Kidney epithelial cell (primary cell): ENCODE measurements at places on chromosomes 2 and 18.

DNA sequence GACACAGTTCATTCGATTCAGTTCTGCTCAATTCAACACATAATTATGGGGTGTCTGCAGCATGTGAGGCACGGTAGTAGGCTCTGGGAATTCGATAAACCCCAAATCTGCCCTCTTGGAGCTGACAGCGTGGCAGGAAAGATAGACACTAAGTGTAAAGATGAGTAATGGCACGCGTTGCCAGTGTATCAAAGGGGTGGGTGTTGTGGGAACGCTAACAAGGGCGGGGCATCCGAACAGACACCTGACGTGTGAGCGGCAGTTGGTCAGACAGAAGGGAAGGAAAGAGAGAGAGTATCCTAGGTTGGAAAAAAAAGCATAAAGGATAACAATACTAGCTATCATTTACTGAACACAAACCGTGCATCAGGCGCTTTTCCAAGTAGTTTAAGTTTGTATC lies 125.7 kb upstream of the HAAO start:
- DNase-seq = no peak

DNA sequence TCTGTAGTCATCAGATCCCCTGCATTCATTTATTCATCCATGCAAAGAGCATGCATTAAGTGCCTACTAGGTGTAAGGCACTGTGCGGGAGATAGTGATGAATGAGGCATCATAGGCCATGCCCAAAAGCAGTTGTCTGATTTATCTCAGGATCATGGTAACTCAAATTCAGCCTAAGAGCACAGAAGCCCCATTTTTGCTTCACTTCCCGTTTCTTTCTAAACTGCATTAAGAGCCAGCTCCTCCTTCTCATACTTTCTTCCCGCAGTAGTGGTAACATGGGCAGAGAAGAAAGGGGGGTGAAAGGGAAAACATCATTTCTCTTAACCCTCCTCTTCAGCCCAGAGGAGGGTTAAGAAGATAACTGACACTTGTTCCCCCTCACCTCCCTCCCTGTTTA lies 2.9 kb downstream of the GPR45 start:
- no peak for DNase-seq

- no peak for DNase-seq
These were observed 90.4 kb upstream of the NOSTRIN start for GRCh38 chr2:168712053-168712452.

- DNase-seq = no peak
These were observed 1407.4 kb upstream of the ZEB2 start for GRCh38 chr2:145927131-145927950.

- no peak for DNase-seq
These were observed 83.8 kb downstream of the DOCK10 start for GRCh38 chr2:224958462-224958857.
